ENCODE measurements at places on chromosomes 1 and 21.

GRCh38 chr1:143661418-143662101, 310.2 kb downstream of the FAM72C start:
- no peak for DNase-seq

GRCh38 chr1:65505547-65506300, 85.3 kb downstream of the LEPR start:
- no peak for DNase-seq

DNA sequence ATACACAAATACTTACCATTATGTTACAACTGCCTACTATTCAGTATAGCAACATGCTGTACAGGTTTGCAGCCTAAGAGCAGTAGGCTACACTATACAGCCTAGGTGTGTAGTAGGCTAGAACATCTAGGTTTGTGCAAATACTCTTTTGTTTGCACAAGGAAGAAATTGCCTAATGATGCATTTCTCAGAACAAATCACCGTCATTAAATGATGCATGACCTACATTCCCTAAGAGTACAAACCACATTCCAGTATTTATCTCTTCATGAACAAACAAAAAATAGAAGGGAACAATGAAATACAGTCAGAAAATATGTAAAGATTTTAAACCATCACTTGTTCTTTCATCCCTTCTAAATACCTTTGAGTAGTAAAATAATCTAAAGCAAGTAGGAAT, 109.7 kb upstream of the HP1BP3 start:
- peak; percentile 1 for DNase-seq

- peak; percentile 18 for DNase-seq
Observed at GRCh38 chr1:54474310-54475251, 68.4 kb upstream of the SSBP3 start.

DNA sequence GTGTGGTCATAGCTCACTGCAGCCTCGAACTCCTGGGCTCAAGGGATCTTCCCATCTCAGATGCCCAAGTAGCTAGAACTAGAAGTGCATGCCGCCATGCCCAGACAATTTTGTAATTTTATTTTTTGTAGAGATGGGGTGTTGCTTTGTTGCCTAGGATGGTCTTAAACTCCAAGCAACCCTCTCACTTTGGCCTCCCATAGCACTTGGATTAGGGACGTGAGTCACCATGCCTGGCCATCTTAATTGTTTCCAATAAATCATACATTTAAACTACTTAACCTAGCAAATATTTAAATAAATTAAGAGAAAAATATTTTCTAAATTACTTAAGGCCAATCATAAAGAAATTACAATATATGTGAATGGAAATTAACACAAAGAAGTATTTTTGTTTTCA, 35.1 kb upstream of the ADGRL4 start:
- DNase-seq: no peak

DNA sequence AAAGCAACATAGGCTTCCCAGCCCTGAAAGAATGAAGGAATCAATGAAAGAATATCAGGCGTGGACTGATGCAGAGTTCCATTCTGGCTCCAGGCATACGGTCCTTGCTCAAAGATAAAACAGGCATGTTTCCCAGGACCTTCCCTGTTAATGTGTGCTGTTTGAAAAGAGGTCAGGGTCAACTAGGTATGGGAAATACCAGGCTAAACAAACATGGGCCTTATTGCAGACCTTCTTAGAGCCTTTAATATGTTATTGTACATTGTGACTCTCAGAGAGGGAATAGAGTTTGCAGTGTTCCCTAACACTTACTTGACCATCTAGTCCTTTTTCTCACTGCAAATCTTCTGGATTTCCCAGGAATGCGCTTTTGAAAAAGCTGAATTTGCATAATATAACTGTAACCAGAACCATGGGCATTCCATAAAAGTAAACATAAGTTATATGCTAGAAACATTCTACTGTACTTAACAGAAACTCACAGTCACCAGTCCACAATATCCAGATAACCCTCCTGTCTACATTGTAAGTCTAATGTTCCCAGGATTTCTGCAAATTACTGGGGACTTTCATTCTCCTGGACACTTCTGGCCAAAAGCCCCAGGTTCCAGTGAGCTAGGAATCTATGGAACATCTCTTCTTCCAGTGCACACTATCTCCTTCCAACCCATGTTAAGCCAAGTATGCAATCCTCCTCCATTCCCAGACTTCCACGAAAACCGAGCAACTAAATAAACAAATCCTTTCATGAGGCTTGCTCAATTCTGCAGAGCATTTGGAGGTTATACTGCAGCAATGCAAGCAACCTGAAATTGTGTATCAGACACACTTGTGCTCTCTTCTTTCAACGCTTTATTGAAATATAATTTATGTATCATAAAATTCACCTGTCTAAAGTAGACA, 486.6 kb downstream of the SETD4 start:
- no peak for DNase-seq

DNA sequence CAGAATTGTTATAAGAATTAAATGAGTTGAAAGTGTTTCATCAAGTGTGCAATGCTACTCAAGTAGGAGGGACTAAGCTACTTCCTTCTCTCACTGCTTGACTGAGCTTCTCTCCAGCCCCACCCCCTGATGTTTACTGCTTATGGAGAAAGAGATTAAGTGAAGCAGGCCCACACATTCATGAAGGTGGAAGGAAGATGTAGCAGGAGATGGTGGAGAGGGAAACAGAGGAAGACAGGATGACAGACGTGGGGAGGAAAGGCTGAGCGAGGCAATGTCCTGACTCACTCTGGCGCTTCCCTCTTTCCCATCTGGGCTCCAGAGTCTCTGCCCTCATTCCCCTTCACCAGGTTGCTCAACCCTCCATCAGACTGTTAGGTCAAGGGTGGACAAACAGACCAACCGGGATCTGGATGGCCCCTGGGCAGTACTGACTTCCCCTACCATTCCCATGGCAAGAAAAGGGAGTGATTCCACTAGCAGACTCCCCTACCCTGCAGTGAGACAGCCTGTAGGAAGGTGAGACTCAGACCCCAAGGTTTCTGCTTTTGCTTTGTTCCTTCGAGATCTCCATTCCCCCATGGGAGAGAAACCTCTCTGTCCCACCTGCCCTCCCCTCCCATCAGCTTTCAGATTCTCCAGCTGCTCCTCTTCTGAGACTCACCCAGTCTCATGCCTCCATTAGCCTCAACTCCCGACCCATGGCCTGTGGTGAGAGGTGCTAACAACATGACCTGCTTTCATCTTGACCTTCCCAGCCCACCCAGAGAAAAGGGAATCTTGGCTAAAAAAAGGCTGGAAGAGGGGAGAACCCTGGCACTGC, 3.1 kb upstream of the ARHGEF2 start:
- DNase-seq: no peak

DNA sequence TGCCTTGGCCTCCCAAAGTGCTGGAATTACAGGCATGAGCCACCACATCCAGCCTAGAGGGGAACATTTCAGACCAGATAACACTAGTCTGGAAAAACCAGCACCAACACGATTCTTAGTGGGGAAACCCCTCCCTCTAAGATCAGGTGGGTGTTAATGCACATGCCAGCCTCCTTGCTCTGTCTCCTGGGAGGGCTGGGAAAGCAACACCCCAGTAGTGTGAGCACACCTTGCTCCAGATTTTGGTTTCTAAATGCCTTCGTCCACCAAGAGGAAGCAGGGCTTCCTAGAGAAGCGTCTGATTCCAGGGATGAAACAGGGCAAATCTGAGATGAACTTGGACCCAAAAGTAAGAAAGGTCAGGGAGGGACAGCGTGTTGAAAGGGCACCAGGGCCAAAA, 2.2 kb upstream of the KRTAP10-4 start:
- no peak for DNase-seq

- DNase-seq: peak; percentile 65
Observed at GRCh38 chr1:157193702-157194391, 55.7 kb upstream of the ETV3 start.

All from NCI-H774 (cell line).